CD4-positive, alpha-beta memory T cell (primary cell): ENCODE measurements at places on chromosomes 7 and 10.

- no peak for DNase-seq
These were observed 27.1 kb downstream of the RBM17 start for GRCh38 chr10:6115824-6116350.

DNA sequence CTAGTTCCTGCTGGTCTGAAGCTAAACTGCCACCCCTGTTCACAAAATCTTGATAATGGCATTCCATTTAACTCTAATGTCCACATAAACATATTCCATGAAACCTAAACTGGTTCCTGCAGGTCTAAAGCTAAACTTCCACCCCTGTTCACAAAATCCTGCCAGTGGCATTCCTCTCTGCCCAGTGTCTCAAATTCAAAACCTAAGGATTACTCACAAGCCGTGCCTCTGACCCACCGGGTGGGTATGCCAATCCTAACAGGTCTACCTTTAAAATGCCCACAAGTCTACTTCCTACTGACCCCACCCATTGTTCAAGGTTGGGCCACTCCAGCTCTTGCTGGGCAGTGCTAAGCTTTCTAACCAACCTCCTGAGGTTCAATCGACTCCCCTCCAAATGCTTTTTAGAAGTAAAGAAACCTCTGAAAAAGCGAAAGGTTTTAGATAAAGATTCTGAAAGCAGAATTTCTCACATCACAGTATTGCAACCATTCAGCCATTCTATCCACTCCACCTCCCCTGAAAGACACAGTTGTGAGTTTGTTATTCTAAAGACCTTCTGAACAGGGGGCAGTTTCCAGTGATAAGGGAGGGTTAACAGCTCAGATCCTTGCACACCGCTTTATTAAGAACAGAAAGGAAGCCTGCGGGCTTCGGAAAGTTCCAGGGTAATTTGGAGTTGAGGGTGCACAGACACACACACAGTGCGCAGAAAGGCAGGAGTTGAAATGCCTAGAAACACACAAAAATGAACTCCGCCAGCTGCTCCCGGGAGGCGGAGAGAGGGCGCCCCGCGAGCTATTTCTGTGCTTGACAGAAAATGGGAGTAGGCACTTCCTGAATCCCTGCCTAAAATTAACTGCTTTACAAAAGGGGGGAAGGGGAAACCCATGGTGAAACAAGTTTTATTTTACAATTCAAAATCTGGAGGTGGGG lies 87.7 kb downstream of the TNS3 start:
- no peak for DNase-seq

DNA sequence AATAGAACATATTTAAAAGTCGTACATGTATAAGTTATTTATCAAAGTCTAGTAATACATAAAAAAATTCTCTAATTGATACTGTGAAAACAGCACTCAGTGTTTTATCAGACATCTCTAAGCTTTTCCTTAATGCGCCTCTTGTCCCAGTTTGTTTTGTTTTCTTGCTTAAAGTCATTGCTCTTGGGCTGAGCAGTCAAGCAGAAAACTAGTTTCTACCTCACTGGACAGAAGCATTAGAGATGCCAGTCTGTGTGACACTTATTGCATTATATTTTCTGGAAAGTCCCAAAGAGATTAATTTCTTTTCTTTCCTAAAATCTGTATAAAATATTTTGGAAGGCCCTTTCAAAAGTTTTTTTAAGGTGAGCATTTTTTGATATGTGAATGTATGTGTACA lies 236.2 kb downstream of the PCLO start:
- DNase-seq: no peak

DNA sequence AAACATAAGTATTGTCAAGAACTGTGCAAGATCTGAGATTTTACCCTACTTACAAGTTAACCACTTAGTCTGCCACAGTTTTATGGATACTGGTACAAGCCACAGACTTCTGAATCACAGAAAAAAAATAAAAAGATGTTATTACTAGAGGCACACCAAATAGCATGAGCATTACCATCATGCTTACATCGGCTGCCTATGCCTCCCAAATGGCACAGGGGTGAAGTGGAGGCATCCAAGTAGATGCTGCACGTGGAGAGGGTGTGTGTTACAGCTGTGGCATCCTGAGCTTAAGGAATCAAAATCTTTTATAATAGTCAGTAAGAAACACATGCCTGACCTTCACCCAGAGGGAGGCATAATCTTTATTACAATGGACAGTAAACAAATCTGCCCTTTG lies 207.8 kb downstream of the TFEC start:
- DNase-seq: no peak

DNA sequence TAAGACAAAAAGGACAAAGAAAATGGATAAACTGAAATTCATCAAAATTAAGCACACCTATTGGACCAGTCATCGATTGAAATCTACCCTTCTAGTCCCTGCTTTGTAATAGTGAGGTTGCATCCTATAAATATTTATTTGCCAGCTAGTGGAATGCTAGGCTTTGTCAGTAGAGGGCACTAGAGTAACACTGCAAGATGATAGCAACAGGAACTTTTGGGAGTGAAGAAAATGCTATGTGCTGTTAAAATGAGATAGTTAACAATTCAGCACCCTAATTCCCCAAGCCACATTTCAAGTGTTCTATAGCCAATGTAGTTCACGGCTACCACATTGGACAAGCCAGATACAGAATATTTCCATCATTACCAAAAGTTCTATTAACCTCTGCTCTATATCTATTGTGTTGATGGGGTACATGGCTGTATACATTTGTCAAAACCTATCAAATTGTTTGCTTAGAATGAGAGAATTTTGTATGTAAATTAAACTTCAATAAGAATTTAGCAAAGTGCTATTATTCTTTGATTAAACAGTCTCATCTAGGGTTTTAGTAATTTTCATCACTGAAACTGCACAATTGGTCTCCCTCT lies 69.8 kb downstream of the LSMEM1 start:
- no peak for DNase-seq

DNA sequence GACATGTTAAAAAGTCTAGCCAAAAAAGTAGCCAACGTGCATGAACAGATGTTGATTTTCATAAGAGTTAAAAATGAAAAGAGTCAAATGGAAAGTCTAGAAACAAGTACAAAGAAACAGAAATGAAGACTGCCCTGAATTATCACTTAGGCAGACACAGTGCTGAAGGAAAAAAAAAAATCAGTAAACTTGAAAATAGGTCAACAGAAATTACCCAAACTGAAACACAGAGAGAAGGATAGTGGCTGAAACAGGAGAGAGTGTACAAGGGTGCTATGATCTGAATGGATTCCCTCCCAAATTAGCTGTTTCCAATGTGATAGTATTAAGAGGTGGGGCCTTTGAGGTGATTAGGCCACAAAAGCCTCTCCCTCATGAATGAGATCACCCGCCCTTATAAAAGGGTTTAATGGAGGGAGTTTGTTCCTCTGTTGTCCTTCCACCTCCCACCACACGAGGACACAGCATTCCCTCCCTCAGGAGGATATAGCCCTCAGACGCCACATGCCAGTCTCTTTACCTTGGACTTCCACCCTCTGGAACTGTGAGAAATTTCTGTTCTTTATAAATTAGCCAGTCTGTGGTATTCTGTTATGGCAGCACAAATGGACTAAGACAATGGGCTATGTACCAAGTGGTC lies 249.7 kb downstream of the AHR start:
- no peak for DNase-seq

GRCh38 chr7:80517282-80517747 lies 5.5 kb upstream of the GNAT3 start:
- no peak for DNase-seq

DNA sequence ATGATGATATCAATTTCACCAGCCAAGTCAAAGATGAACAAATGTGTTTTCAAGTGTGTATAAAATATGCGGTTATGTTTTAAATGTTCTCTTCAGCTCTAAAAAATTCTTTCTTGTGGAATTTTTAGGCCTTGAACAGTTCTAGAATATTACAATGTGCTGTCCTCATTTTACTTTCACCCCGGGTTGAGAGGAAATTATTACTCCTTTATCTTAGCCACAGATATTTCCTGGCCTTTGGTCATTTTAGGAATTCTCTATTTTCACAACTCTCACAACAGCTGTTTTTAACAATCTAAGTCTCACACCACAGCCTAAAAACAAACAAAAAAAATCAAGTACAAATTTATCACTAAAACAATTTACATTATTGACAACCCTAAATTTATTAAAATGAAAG lies 112.2 kb upstream of the HGF start:
- no peak for DNase-seq

DNA sequence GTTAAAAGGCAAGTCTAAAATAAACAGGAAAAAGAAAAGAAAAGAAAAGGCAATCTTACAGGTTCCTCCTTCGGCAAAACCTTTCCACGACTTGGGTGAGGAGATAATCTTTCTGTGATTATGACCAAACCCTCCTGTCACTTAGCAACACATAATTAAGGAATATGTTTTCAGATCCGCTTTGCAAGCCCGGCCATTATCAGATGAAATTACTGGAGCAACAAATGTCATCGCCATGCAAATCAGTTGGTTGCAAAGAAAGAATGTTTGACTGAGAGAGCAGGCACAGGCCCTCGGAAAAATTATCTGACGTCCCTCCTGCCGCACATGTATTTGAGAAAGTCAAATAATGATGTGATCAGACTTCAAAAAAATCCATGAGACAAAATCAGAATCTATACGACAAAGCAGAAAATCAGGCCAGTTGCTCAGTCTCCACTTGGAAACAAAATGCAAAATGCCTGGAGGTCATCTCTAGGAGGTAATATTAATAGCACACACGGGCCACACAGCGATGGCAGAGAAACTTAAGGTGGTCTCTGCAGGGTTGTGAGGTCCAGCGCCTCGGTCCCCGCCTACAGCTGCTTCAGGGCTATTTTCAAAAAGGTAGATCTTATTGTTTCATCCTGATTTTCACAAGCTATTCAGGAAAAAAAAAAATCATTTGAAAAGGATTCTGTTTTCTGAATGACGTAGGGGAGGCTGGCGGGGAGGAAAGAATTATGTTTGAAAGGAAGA lies 82.7 kb downstream of the ZRANB1 start:
- DNase-seq: no peak

GRCh38 chr10:110481919-110482318 lies 15.8 kb upstream of the DUSP5 start:
- no peak for DNase-seq

- no peak for DNase-seq
These were observed 6.9 kb downstream of the FRAT2 start for GRCh38 chr10:97327348-97328294.

- no peak for DNase-seq
These were observed 66.9 kb downstream of the ANLN start for GRCh38 chr7:36456548-36456947.

DNA sequence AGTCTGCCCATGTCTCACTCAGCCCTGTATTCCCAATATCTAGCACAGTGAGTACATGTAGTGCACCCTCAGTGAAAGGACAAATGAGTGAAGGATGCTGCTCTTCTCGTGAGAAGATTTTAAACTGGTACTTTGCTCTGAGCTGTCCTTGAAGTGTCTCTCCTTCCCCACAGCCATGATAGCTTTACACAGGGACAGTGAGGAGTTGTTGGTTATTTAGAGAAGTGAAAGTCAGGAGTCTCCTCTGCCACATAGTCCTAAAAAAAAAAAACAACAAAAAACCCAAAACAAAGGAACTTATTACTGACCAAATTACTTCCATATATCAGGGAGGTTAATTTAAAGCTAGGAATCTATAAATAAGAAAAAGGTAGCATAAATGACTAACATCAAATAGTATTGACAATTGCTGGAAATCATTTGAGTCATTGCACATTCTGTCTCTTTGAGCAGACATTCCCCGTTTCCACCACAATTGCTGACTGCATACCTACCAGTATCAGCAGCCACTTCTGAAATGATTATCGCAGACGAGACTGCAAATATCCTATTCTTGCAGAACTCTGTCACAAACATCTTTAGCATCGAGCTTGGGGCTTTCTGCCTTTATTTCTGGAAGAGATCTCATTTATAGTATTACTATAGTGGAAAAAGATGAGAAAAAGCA lies 202.1 kb downstream of the PTEN start:
- DNase-seq: no peak

DNA sequence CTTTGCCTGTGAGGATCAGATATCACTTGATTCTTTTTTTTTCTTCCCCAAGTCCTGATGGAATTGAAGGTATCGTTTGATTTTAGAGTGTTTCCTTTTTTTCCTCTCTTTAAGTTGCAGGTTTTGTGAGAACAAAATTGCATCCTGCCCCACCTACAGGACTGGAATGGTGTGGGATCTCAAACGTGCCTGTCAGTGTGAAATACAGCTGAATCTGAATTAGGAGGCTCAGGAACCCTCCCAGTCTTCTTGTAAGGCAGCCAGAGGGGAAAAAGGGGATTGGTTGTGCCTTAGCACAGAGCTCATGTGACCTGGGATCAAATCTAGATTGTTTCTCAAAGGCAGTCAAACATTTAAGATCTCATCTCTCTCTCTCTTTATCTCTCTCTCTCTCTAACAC lies 32.7 kb upstream of the KLHL7 start:
- DNase-seq: no peak

DNA sequence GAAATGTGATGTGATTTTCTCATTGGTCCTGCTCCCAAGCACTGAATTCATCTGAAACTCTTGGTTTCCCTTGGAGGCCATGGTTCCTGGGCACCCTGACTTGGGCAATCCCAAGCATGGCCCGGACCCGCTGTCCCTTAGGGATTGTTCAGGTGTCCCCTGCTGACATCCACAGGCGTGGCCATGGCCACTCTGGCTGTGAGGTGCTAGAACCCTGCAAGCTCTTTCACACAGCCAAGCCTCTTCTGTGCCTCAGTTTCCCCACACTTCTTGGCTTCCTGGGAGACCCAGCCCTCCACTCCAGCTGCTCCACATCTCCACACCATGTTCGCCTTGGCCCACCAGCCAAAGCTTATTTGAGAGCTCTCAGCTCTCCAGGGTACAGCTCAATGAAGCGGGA lies 12.0 kb upstream of the AZGP1 start:
- no peak for DNase-seq

- DNase-seq: no peak
These were observed 41.2 kb upstream of the UBE3C start for GRCh38 chr7:157097569-157097968.

DNA sequence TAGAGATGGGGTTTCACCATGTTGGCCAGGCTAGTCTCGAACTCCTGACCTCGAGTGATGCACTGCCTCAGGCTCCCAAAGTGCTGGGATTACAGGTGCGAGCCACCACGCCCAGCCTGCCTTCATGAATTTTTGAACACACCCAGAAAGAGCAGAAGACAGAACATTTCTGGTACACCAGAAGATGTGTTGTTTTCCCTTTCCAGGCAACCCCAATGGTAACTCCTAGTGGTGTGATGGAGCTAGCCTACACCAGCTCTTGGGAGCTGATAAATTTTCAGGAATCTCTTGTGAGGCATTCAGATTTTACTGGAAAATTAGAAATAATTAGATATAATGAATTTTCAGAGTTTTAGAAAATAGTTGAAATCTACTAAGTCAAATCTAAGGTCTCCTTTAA lies 904 bp upstream of the CCDC7 start:
- DNase-seq: no peak

DNA sequence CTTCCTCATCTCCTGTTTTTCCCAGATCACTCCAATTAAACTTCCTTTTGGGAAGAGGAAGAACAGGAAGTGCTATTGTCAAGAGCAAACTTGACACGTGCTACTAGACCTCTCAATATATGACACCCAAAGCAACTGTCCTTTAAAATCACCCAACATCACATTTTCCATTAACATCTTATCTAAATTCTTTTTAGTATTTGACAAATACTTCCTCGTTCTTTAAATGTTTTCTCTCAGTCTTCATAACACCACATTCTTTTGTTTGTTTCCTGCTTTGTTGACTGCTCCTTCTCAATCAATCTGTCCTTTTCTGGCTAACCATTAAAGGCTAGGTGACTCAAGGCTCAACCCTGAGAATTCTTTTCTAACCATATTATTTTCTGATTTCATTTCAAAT lies 7.1 kb upstream of the TFPI2 start:
- no peak for DNase-seq
